ENCODE measurements at places on chromosomes 2 and 18. TPM values are rescaled to one million over a fixed set of nuclear protein-coding genes. Genes with fewer than 3 reads are reported as not detected.
A peak's percentile ranks its signal among the peaks of the same experiment; 100 is the strongest.

GRCh38 chr2:27967076-27967475 is 76.5 kb downstream of the BABAM2 start:
- DNase-seq: no peak

DNA sequence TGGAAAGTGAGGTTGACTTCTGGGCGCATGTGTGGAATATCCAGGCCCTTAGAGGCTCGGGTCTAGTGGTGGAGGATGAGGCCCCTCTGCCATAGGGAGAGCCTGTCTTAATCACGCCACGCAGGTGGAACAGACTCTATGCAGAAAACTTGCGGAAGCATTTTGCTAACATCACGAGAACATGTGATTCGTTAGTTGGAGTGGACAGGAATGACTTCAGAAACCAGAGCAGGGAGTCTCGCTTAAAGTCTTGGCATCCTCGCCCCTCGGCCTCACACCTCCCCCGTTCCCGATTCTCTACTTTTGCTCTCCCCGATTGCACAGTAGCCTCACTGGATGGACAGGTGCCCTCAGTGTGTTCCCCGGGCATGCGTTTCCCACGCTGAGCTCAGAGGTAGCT is 333.4 kb downstream of the GBX2 start:
- no peak for DNase-seq

GRCh38 chr2:170391018-170391417 is 213.1 kb downstream of the MYO3B start:
- no peak for DNase-seq

GRCh38 chr2:206701952-206702605 is 16.1 kb downstream of the DYTN start:
- DNase-seq: no peak

DNA sequence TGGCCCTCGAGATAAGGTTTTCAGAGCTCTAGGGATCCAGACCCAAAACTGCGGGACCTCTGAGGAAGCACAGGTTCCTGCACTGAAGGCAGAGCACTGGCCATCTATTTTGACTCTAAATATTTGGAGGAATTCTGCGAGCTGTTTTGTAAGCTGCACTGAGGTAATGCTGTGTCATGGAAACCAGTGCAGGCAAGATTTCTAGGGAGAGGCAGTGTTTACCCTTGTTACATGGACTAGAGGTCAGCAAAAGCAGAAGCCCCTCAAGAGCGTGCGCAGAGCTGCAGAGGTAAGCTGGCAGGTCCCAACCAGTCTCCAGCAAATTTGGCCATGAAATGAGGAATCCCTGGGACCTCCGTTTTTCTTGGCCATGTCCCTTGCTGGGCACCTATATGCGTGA is 137.3 kb downstream of the RNF152 start:
- no peak for DNase-seq

DNA sequence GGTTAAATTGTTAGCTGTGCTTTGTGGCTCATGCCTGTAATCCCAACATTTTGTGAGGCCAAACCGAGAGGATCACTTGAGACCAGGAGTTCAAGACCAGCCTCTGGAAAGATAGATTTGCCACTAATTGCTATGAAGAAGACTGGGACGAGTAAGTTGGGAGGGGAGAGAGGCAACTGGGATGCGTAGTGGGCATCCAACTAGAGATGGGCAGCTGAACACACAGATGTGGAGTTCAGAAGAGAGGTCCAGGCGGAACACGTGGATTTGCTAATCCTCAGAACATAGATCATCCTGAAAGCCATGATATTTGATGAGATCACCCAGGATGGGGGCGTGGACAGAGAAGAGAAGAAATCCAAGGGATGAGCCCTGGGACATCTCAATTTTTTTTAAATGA is 48.7 kb downstream of the CYP26B1 start:
- DNase-seq: no peak

DNA sequence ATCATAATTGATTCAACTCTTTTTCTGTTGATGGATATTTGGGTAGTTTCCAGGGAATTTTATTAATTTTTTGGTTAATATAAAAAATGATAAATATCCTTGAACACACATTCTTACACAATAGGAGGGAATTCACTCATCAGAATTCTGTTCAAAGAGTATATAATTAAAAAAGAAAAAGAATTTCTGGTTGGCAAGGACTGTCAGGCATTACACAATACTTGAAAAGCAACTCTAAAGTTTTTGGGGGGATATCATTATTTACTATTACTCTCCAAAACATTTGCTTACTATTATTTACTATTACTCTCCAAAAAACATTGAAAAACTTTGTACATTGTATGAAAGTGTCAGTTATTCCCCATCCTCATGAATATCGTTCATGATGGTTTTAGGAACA is 38.0 kb downstream of the G6PC2 start:
- no peak for DNase-seq

Gene PKP4
- 18.9 TPM for total RNA-seq

Gene VAPA
- total RNA-seq: 246 TPM

Gene GALNT14
- not detected for total RNA-seq

GRCh38 chr2:86383844-86384243 is 46.4 kb upstream of the REEP1 start:
- DNase-seq: peak; percentile 62

GRCh38 chr18:495017-495416 is 5.5 kb downstream of the COLEC12 start:
- no peak for DNase-seq

Data from LHCN-M2 (cell line).